Kasumi-1 (cell line): ENCODE measurements at places on chromosomes 2 and 18.

GRCh38 chr2:169007356-169007755 lies 23.8 kb downstream of the ABCB11 start:
- DNase-seq: no peak

- DNase-seq: no peak
These were observed 65.5 kb downstream of the GREB1L start for GRCh38 chr18:21307578-21307977.

- no peak for DNase-seq
These were observed 36.6 kb upstream of the PRLH start for GRCh38 chr2:237529452-237530402.

GRCh38 chr18:57431002-57431382 lies 4.2 kb upstream of the ONECUT2 start:
- no peak for DNase-seq

DNA sequence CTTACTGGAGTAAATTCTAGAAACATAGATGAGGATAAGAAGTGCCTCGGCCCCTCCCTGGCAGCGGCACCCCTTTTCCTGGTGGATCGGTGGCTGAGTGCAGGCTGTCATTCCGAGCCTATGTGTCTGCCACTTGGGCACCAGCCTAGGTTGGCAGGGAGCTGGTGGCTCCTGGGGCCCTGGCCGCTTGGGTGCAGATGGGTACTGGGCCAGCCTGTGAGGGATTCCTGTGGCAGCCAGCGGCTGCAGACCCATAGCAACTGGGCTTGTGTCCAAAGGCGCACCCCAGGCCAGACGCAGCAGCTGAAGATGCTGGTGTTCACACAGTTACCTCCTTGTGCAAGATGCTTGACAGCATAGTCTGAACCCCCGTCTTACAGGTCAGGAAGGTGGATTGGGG lies 2.8 kb downstream of the SNORC start:
- no peak for DNase-seq

DNA sequence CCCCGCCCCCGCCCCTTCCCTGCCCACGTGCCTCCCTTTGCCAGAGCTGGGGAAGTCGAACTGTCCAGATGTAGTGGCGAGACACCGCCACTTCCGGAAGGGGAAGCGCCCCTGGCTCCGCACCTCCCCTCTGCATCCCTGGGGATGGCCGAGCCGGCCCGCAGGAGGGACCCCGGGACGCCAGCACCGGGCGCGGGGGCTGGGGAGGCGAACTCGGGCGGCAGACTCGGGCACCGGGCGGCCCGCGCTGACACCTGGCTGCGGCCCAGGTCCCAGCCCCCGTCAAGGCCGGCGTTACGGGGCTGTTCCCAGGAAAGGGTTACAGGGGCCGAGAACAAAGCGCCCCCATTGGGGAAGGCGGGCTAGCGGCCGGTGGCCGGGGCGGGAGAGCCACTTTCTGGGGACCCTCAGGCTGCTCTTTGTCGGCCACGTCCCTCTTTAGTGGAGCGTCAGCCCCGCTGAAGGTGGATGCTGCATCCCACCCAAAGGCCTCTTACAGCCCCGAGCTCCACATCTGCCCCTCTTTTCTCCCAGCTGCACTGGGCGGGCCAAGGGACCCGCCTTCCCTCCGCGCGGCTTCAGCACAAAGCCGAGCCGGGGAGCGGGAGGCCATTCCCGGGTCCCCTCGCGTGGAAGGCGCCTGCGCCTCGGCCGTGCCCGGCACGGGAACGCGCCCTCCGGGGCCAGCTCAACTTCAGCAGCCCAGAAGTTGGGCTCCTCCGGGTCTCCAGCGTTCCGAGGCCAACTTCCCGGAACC lies 1.3 kb downstream of the SDC1 start:
- DNase-seq: no peak

GRCh38 chr2:83103613-83104012 lies 1355.5 kb downstream of the SUCLG1 start:
- no peak for DNase-seq

GRCh38 chr2:14363976-14364375 lies 268.5 kb upstream of the LRATD1 start:
- DNase-seq: no peak

GRCh38 chr18:46253498-46253897 lies 149.3 kb downstream of the HAUS1 start:
- no peak for DNase-seq

- peak; percentile 64 for DNase-seq
These were observed 22.2 kb downstream of the FAP start for GRCh38 chr2:162221064-162221463.

DNA sequence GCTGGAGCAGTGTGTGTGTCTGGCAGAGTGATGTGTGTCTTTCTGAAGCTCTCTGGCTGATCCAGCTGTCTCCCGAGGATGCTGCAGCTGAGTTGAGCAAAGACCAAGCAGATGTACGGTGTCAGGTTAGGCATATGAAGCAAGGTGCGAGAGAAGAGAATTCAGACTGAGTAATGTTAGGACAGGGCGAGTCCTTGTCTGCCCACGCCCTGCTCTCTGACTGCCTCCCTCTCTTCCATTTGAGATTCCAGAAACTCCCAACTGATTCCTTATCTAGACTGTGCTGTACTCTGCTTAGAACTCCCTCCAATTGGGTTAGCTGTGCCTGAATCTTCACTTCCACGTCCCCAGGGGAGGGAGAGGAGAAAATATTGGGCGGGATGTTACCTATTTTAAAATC lies 25.7 kb upstream of the LPIN1 start:
- no peak for DNase-seq

- DNase-seq: no peak
These were observed 66.6 kb downstream of the MYOM1 start for GRCh38 chr18:3153107-3153704.

GRCh38 chr2:200450288-200450687 lies 59.6 kb downstream of the KCTD18 start:
- no peak for DNase-seq

- no peak for DNase-seq
These were observed 92.8 kb downstream of the COLEC12 start for GRCh38 chr18:407626-408224.

DNA sequence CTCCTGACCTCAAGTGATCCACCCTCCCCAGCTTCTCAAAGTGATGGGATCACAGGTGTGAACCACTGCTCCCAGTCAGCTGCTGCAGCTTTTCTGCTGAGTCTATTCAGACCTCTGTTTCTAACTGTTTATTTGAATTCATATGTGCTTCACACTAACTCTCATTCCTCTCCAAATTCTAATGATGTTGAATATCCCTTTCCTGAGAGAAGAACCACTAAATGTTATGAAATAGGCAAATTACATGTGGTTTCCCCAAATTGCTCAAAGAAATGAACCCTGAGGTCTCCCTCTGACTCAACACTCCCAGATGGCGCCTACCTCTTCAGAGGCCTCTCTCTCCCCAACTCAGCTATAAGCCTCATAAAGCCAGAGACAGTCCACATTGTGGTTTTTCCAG lies 98.6 kb downstream of the IRS1 start:
- DNase-seq: peak; percentile 33

GRCh38 chr2:65557616-65558573 lies 125.5 kb upstream of the SPRED2 start:
- no peak for DNase-seq

DNA sequence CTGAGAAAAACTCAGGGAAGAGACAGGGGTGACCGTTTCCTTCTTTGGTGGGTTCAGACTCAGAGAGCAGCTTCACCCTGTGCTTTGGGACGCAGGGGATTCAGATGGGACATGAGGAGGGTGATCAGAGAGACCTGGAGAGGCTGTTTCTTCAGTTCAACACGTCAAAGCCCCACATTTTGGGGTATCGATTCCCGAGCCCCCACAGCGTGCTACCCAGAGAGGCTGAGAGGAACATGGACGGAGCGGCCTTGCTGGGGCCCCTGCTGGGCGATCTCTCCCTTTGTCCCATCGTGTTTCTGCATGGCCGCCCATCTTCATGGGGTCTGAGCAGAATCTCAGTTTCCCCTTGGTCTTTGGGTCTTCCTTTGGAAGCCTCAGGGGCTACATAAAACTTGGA lies 38.2 kb upstream of the PXDN start:
- no peak for DNase-seq

- DNase-seq: no peak
These were observed 74.6 kb downstream of the MEP1B start for GRCh38 chr18:32264401-32264800.

- no peak for DNase-seq
These were observed 194.6 kb downstream of the CYRIA start for GRCh38 chr2:16470936-16471490.

DNA sequence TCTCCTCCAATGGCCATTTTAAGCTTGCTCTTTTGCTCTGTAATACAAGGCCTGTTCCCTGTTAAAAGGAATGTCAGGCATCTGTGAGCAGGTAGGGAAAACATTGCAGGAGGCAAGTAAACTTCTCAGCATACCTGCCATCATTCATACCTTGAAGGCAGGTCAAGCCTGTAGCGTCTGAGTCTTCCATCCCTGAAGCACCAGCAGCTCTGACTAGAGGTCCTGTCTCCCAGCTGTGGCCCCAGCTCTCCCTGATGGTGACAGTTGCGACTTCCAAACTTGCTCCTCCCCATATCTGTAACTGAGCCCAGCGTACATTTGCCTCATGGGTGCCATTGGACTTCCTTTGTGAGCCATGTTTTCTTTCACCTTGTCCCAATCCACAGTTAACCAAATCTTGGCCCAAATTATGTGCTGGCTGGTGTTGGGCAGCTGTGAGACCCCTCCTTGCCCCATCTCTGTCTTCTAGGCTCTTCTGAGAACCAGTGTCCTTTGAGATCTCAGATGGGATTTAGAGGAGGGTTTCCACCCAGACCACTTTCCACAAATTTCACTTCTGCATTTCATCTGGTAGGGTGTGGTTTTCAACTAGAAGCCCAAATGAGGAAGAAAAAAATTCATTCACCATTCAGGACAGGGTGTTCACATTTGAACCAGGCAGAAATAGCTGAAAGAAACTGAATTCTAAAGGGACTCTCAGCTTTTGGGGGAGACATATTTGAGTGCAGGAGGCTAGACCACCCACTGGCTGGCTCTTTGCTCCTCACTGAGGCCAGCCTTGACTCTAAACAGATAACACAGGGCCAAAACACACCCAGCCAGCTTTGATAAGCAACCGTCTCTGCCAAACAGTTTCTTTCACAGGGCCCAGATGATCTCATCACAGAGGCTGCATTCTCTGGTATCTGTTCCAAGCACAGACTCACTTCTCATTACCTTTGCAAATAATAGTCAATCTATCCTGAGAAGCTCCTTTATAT lies 66.4 kb upstream of the MSH2 start:
- DNase-seq: peak; percentile 73

DNA sequence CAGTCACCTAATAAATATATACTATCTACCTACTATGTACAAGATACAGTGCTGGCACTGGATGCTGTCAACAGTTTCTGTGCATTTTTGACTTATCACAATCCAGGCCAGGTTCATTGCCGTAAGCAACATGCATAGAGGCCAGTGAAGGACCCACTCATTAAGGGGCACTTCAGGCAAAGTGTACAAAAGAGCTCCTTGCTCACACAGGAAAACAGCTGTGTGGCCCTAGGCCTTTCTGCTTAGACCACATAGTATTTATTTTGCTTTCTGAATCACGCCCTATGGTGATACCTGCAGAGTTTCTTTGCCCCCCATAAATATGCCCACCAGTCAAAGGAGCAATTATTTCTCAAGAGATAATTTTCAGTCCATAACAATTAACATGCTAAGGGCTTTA lies 39.6 kb upstream of the STAT4 start:
- DNase-seq: no peak

DNA sequence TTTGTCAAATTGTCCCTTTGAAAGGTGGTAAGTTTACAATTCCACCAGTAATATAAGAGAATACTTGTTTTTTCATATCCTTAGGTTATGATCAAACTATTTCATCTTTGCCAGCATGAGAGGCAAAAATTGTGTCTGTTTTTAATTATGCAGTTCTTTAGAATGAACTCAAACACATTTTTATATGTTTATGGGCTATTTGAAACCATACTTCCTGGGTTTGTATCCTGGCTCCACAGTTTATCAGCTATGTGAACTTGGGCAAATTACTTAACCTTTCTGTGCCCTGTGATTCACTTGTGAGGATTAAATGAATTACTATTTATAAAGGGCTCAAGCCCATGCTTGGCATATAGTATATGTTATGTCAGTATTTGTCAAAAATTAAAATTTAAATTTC lies 109.4 kb downstream of the TANC1 start:
- DNase-seq: no peak

GRCh38 chr18:76412010-76412817 lies 82.8 kb downstream of the ZNF516 start:
- no peak for DNase-seq

GRCh38 chr2:229265727-229266126 lies 5.4 kb downstream of the PID1 start:
- DNase-seq: no peak

GRCh38 chr2:88483200-88483599 lies 30.7 kb upstream of the FOXI3 start:
- no peak for DNase-seq

DNA sequence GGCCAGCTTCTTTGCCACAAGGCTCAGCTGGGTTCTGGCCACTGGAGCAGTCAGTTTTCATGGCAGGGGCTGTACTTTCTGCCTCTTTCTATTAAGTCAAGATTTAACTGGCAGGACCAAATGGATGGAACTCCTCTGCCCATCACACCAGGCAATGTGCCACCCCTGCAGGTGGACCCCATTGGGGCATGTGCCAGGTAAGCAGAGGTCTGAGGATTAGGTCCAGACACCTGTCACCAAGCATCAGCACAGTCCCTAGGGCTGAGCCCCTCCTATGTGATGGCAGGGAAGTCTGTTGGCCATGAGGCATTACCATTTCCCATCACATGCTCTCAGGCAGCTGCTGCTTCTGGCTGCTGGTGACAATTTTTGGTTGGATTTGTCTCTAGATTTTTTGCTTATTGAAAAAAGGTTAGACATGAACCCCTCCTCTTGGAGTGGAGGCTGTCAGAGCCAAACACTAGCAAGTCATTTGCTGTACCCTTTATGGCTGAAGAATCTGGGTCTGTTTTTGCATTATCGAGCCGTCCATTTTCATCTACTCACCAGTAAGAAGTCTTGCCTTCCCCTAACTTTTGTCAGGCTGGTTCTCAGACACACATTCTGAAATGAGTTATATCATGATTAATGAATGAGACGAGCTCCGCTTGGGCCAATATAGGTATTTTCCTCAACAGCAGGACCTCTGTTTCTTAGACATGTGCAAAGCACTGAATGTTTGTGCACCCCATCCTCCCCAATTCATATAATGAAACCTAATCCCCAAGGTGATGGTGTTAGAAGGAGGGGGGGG lies 328.0 kb downstream of the TSN start:
- DNase-seq: no peak

- no peak for DNase-seq
These were observed 692.9 kb upstream of the HS6ST1 start for GRCh38 chr2:129011466-129012061.

DNA sequence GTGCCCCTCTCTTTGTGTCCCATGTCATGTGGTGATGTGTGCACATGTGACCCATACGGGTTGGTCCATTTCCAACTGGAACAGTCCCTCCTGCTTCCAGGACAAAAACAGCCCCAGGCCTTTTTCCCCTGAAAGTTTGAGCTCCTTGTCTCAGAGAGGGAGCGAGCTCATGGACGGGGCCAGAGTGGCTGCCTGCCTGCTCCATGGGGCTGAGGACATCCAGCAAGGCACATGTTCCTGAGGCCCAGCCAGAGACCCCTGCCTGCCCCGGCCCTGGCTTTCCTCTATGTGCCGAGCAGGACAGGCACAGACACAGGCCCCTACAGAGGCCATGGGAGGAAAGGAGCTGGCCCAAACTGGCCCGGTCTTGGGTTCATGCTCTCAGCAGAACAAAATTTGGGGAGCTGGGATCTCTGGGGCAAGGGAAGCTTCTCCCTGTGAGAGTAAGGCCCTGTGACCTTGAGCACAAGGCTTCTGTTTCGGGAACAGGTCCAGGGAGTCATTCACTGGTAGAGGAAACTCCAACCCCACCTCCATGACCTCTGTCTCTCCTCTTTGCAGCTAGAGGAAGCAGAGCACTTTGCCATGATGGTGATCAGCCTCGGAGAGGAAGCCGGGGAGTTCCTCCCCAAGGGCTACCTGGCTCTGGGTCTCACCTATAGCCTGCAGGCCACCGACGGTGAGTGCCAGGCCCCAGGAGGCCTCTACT lies 105.8 kb upstream of the MCFD2 start:
- no peak for DNase-seq
